ENCODE measurements at places on chromosomes 16 and 17.

- peak; percentile 74 for DNase-seq
Measured at GRCh38 chr17:82231562-82232321, 2.9 kb downstream of the SLC16A3 start.

- DNase-seq: no peak
Measured at GRCh38 chr17:1511756-1512321, 4.6 kb downstream of the INPP5K start.

GRCh38 chr16:49767998-49768397, 87.9 kb downstream of the ZNF423 start:
- DNase-seq: no peak

DNA sequence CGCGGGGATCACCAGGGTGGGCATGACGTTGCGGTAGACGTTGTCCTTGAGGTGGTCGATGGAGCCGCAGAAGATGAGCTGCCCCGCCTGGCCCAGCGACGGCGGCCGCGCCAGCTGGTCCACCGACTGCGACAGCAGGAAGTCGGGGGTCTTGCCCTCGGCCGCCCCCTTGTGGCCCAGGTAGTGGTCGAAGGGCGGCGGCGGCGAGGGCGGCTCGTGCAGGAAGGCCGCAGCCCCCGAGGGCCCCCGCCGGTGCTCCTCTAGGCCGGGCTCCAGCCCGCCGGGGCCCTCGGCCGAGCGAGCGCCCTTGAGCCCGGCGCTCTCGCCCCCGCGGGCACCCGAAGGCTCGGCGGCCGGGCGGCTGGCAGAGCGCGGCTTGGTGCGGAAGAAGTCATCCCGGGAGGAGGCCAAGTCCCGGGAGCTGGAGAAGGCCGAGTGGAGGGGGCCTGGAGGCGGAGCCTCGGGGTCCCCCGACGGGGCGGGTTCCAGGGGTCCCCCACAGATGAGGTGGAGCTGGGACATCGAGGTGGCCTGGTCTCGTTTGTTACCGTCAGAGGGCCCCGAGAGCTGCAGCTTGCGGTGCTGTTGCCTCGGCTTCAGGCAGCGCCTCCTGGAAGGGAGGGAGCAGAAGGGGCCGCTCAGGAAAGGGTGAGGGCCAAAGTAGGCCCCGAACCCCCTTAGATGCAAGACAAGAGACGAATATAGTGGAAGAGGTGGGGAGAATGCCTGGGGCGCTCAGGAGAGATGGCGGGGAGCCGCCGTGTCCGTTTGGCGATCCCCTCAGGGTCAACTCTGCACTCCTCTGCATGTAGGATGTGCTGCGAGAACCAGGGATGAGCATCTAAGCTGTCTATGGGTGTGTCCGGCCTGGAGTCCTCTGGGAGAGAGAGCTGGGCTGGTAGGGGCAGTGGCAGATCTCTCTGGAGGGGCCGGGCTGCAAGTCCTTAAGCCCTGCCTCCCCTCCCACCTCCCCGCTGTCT, 8.8 kb downstream of the FAM171A2 start:
- DNase-seq: no peak

- DNase-seq: no peak
Measured at GRCh38 chr17:77884967-77885641, 73.4 kb upstream of the TNRC6C start.

DNA sequence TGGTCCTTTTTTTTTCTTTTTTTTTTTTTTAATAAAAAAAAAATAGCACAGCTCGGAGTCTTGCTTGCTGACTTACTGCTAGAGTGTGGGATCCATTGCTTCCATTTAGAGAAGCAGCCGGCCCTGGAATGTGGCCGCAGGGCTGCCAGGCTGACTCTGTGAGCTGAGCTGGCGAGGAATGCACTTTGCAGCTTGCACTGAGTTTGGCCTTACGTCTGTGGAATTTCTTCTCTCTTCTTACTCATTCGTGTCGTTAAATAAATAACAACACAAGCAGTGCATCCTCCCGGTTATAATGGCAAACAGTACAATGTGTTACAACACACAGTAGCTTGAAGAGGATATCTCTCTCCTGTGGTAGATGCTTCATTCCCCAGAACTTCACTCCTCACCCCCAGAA, 69.2 kb downstream of the PRKCB start:
- no peak for DNase-seq

DNA sequence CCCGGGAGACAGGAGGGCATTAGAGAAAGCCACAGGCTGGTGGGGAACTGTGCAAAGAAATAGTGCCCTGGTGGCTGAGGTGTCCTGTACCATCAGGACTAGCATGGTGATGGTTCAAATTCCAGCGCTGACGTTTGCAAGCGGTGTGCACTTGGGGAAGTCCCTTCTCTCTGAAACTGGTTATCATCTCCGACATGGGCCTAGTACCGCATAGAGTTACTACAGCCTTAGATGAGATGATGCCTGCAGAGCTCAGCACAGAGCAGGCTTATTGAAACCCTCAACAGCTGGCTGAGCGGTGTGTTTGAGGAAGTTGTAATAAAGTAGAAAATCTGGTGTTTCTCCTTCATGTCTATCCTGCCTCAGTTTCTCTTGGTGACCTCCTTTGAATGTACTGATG, 136.7 kb upstream of the WSCD1 start:
- DNase-seq: no peak

DNA sequence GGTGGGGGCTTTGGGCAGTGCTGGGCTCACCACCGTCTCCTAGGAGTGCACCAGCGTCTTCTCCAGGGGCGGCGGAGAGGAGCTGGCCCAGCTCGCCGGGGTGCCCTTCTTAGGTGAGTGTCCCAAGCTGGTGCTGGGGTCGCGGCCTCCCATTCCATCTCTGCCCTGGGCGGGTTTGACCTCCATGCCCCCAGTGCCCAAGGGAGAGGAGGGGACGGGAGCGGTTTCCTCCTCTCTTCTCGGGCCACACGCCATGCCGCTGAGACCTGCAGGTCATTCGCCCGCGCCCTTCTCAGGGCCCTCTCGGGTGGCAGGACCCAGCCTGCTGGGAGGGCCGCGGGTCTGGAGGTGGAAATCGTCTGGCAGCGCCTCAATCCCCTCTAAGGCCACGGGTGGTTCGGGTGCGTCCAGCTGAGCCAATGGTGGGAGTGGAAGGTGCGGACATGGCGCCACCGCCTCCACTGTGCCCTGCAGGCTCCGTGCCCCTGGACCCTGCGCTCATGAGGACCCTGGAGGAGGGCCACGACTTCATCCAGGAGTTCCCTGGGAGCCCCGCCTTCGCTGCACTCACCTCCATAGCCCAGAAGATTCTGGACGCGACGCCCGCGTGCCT, 5.3 kb downstream of the IGFALS start:
- no peak for DNase-seq

- DNase-seq: no peak
Measured at GRCh38 chr17:36136439-36136838, 32.8 kb downstream of the CCL4 start.

DNA sequence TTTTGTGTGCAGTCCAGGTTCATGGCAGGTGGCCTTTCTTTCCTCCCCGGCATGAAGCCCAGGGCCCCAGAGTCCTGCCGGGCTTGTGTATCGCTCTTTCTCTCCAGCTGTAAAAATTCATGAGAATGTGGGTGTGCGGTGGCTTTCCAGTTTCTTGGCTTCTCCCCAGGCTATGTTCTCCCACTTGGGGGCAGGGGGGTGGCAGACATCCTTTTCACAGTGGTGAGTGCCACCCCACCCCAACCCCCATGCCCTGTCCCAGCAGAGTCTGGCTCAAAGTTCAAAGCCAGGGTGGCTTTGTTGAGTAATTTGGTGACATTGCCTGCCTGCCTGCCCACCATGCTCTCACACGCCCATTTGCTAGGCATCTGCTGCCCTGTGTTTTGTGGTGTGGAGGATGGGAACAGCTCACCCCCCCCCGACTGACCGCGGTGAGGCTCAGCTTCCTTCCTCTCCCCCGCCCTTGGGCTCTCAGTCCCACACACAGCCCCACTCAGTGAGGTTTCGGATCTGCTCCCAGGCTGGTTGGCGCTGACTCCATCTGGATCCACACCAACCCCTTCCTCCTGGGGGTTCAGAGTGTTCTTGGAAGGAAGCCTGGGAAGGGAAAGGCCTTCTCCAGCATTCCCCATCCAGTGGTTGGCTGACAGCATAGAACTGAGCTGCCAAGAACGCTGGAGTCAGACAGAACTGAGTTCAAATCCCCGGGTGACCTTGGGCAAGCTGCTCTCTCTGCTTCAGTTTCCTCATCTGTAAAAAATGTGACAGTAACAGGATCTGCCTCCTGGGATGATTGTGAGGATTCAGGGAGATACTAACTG, 36.0 kb downstream of the CHD9 start:
- peak; percentile 82 for DNase-seq

GRCh38 chr16:89422527-89422904, 67.8 kb downstream of the ANKRD11 start:
- no peak for DNase-seq

DNA sequence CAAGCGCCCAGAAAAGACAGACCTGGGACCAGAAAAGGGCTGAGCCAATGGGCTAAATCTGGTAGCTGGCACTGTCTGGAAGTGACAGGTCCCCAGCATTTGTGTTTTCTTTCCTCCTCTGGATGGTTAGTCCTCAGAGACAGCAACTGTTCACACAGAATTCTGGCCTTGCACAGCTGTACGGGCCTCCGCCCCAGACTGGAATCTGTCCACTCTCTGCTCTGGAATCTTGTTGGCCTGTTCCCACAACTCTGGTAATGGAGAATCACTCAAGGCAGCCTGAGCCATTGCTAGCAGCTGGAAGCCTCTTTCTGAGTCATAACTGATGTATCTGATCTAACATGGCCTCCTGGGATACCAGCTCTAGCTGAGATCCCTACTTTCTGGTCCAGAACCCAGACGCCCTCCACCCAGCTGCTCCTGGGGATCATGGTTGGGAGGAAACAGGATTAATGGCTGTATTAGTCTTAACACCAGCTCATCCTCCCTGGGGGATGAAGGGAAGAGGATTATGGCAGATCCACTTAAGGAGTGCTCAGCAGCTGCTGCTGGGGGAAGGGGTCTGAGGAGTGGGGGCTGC, 9.1 kb downstream of the ZNF668 start:
- DNase-seq: no peak

DNA sequence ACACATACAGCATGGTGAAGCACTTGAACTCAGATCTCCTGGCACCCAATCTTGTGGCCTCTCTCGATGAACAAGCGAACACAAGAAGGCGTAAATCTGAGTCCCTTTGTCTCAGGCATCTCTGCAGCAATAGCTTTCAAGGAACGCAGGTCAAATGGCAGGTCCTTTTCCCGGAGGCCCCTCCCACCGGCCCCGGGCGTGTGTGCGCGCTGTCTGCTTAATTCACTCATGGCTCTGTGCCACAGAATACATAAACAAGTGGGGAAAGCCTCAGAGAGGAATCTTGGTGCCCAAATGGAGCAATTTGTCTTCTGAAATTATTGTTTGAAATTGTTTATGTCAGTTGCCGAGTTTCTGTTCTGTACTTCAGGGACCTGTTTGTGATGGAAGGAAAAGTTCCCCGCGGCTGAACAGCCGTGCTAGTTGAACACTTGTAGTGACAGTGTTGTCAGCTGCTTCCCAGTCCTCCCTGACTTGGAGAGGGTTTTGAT, 14.8 kb downstream of the MYOCD start:
- DNase-seq: no peak

DNA sequence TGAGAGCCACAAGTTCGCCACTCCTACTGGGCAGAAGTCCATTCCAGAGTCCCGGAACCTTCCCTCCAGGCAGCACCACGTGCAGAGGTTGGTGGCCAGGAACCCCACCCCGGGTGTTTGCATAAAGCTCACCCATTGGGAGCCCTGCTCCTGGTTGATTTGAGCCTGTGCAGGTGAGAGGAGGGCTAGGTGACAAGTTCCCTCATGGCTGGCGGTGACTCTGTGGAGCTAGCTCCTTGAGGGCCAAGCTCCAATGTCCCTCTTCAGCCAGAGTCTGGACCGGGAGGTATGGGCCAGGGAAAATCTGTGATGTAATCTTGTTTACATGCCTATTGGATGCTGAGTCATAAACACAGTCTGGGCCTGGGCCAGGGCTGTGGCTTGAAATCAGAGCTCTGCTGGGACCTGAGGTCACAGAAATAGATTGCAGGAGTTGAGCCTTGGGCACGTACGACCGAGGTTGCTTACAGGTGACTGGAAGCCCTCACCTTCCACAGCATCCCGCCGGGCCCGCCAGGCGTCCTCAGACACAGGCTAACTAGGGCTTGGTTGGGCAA, 118.9 kb downstream of the AATF start:
- no peak for DNase-seq

- DNase-seq: no peak
Measured at GRCh38 chr16:77066896-77067496, 124.0 kb upstream of the MON1B start.

GRCh38 chr17:15660077-15660476, 24.0 kb downstream of the TRIM16 start:
- no peak for DNase-seq

DNA sequence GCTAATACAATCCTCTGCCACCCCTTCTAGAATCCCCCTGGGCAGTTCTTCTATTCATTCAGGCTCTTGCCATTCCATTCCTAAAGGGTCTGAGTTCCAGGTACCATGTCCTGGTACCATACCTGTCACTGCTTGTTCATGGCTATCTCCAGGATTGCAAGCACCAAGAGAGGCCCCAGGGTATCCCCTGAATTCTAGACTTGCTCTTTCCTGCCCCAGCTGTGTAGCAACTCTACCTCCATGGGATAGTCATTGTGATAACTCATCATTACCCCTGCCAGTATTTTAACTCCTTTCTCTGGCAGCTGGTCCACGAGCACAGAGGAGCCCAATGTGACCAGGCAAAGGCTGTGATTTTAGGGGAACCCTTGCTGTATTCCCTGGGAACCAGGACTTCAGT, 143.7 kb upstream of the CDH5 start:
- DNase-seq: no peak

- no peak for DNase-seq
Measured at GRCh38 chr16:87764600-87765472, 950 bp downstream of the KLHDC4 start.

GRCh38 chr17:66747578-66748275, 87.2 kb upstream of the CACNG5 start:
- no peak for DNase-seq

GRCh38 chr16:79190542-79190941, 410.0 kb downstream of the MAF start:
- DNase-seq: no peak

GRCh38 chr17:37726248-37726647, 18.6 kb downstream of the HNF1B start:
- DNase-seq: no peak

DNA sequence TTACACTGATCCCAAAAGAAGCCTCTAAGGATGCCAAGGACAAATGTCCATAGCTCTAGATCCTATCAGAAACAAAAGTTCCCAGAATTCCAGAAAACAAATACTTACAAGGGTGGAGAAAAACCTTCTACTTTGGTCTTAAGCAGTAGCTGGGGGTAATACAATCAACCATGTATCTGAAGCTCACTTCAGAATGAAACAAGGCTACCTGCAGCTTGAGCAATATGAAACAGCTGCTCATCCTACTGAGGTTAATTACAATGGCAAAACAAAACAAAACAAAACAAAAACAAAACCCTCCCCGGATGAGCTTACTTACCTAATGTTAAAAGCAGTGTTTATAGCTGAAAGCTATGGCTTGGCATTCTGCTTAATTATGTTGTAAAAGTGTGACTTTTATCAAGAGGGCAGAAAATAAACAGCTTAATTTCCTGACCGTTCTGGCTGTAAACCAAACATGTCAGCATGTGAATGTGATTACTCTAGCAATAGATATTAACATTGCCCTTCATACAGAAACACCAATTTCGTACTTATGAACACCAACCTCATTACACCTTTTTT, 10.5 kb downstream of the PDZD9 start:
- DNase-seq: no peak

Measured in CMK (cell line).